Foreskin melanocyte (primary cell): ENCODE measurements at places on chromosomes 6 and 20.
A peak's percentile ranks its signal among the peaks of the same experiment; 100 is the strongest.

GRCh38 chr6:4460586-4461475 is 315.4 kb upstream of the CDYL start:
- DNase-seq: no peak

- DNase-seq: no peak
Observed at GRCh38 chr20:1712634-1713624, 55.4 kb upstream of the SIRPG start.

DNA sequence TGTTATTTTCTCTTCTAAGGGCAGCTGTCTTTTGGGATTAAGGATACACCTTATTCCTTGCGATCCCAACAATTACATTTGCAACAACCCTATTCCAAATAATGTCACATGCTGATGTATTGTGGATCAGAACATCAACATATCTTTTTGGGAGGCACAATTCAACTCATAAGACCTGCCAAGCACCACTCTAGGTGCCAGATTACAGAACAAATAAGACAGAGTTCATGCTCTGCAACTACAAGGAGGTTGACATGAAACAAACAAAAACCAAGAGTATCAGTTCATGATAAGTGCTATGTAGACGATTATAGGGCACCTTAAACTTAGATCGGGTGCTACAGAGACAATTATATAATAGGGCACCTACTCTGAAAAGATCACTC is 203.2 kb upstream of the SGK1 start:
- no peak for DNase-seq

- no peak for DNase-seq
Observed at GRCh38 chr6:127185437-127185995, 67.0 kb downstream of the RSPO3 start.

DNA sequence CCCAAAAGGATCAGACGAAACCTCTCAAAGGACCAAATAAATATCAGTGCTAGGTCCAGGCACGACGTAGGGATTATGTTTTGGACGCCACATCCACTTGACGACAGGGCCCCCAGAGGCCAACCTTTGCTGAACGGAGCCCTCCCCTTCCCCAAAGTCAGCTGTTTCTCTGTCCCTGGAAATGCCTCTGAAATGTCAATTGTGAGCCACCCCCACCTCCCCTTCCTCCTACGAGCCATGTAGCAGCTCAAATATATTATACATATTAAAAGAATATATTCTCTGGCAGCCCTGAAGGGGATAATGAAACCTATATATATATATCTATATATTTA is 39.6 kb upstream of the BLCAP start:
- no peak for DNase-seq

DNA sequence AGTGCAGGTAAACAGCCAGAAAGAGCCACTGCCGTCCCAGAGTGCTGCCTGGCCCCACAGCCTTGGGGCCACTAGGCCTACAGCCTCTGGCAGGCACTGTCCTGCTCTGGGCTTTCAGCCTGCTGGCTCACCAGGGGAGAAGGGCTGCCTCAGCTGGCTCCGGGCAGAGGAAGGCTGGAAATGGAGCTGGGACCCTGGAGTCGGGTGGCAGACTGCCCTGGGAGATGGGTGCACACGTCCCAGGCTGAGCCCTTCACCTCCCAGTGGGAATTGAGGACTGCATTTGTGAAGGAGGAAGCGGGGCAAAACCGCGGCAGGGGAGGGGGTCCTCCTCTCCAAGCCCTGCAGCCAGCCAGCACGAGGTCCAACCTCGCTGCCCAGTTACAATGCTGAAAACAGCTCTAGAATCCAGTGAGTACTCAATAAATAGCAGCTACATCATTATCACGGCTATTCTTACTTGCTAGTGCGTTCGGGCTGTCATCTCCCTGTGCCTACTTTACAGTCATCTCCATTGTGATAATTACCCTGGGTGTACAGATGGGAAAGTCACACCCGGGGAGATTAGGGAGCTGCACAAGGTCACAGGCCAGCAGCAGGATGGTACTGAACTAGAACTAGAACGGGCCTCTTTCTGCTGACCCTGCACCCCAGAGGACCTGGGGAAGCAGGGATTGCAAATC is 13.1 kb downstream of the ACSS1 start:
- no peak for DNase-seq

DNA sequence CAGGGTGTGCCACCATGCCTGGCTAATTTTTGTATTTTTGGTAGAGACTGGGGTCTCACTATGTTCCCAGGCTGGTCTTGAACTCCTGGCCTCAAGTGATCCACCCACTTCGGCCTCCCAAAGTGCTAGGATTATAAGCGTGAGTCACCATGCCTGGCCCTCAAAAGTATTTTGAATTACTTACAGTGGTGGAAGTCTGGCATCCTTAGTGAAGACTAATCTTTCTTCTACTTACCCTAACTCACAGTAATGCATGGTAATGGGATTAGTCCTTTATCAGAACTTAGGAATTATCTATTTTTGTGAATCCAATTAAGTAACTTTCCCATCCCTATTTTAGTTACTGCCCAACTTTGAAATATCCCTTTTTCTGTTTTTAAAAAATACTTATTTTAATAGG is 3.9 kb downstream of the RWDD1 start:
- no peak for DNase-seq

DNA sequence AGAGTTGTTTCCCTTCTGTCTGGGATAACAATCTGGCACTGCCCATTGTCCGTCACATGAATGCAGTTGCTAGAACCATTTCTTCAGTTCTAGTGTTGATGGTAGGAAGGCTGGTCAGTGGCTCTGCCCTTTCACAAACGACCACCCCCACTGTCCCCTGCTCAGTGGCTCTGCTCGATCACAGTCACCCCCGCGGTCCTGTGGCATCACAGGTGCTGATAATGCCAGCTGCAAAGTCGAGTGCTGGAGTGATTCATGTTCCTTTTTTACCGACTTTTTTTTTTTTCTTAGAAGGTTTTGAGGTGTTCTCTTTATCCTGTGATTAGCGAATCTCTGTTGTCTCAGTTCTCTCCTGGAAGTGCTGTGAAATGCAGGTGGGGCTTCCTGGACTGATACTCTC is 22.8 kb downstream of the FAM120B start:
- no peak for DNase-seq

DNA sequence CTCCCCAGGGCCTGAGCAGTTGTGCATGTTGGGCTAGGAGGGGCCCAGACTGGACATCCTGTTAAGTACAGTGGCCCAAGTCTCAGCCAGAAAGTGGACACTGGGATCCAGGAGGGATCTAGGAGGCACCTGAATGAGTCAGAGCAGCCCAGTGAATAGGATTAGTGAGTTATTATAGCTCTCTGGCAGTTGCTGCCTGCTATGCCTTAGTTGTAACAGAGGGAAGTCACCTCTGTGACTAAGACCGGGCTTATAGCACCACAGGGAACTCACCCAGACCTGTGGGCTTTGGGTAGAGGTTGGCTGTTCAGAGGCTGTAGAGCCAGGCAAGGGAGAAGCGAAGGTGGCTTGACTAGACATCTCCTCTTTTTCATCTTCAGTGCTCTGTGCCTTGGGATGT is 39.0 kb upstream of the AAR2 start:
- DNase-seq: no peak

GRCh38 chr6:11632795-11633511 is 95.4 kb downstream of the TMEM170B start:
- DNase-seq: no peak

GRCh38 chr6:113147544-113147943 is 709.6 kb upstream of the MARCKS start:
- DNase-seq: no peak

DNA sequence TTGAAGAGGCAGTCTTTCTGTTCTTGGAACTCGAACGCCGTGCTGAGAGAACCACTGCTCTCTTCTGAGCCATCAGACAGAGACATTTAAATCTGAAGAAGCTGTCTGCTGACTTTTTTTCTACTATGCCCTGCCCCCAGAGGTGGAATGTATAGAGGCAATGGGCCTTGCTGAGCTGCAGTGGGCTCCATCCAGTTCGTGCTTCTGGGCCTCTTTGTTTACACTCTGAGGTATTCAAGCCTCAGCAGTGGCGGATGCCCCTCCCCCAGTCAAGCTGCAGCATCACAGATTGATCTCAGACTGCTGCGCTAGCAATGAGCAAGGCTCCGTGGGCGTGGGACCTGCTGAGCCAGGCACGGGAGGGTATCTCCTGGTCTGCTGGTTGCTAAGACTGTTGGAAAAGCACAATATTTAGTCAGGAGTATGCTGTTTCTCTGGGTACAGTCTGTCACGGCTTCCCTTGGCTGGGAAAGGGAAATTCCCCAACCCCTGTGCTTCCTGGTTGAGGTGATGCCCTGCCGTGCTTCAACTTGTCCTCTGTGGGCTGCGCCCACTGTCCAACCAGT is 526.8 kb downstream of the CD109 start:
- DNase-seq: no peak

GRCh38 chr6:166435574-166435973 is 52.8 kb upstream of the MPC1 start:
- no peak for DNase-seq

DNA sequence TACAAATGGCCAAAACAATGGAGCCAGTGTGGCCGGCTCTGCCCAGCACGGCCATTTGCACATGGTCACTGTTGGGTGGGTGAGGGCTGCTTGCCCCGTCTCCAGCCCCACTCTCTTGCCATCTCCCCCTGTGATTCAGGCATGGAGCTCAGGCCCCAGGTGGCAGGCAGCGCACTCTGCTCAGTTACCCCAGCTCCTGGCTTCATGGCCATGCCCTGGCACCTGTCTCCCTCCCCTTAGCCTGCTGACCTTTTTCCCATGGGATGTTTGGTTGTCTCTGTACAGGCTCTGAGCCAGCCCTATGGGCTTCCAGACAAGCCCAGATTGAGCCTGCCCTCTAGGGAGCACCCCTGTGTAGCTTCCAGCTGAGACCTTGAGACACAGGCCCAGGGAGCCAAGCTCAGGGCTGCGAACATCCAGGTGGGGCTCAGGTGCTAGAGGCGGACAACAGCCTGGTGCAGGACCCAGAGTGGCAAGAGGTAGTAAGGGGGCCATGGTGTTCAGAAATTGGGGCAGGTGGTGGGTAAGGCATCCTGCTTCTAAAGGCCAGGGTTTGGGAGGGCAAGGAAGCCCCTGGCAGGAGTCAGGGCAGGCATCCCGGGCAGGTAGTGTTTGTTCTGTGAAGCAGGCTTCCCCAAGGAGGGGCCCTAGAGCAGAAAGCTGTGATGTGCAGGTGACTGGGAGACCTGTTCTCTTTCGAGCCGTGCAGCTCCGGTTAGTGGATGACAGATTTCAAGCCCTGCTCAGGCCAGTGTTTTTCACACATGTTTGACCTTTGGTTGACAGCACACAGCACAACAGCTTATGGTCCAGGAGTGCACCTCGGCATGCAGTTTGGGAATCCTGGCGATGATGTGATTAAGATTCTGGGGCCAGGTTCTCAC is 17.7 kb downstream of the SYNJ2 start:
- no peak for DNase-seq

GRCh38 chr20:34268145-34268544 is 26.9 kb downstream of the ASIP start:
- no peak for DNase-seq

DNA sequence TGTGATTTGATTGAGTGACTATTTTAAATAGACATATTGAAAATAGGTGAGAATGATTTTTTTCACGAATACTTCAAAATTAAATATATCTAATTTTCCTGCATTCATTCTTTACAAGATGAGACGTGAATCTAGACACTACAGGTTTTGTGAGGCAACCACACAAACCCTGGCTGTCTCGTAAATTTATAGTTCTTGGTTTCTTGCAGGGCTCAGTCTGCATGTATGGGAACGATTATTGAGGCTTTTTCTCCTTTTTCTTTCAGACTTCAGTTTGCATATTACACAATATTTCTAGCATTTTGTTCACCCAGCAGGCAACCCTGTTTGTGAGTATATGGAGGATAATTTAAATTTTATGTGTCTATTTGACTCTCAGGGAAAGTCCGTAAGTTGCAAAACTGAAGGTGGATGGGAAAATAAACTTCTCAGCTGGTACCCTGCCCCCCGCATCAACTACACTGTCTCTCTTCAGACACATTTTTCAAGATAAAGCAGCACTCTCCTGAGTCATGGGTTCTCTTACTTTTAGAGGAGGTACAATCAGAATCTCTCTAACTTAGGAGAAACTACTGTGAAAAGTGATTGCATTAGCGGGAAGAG is 1349.3 kb downstream of the GRIK2 start:
- DNase-seq: no peak

GRCh38 chr20:38725148-38725901 is 1.0 kb downstream of the SLC32A1 start:
- no peak for DNase-seq

DNA sequence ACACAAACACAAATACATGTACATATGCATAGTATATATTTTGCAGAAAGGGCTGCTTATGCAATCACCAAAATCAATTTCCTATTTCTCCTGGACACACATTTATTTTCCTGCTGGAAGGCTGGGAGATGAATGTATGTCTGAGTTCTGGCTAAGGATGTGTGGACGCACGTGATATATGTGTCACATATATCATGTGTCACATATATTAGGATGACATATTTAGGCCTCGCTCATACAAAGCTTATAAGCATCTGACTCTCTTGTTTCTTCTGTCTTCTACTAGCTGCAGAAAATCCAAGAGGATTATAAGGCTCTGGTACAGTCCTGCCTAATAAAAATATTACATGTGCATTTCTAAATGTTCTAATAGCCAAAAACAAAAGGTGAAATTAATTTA is 47.2 kb upstream of the TFAP2D start:
- no peak for DNase-seq

DNA sequence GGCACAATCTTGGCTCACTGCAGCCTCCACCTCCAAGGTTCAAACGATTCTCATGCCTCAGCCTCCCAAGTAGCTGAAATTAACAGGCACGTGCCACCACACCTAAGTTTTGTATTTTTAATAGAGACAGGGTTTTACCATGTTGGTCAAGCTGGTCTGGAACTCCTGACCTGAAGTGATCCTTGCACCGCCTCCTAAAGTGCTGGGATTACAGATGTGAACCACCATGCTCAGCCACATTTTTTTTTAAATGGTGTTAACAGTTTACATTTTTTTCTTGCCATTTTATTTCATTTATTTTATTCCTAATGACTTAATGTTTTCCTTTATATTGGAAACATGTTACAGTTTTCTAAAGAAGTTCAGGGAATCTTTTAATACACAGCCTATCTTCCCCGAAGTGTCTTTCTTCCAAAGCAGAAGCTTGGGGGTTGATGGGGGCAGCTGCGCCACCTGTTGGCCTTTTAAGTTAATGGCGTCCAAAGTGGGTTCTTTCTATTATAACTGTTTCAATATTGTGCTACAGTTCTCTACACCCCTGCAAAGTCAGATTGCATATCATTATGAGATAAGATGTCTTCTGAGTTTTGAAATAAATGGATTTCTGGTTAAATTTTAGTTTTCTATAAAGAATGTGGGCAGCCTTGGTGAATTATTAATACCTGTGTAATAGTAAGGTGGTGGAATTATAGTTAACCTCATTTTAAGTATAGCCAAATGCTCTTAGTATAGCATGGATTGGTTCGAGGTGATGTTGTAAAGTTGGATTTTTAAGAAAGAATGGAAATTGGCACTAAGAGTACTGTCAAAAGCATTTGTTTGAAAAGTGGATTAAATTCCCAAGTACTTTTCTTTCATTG is 42.0 kb upstream of the PLCG1 start:
- peak; percentile 46 for DNase-seq
